NCI-H1105 treated with DMSO at 0.1 percent for 48 hours (cell line): ENCODE measurements at places on chromosomes 5 and 9.

- no peak for DNase-seq
Measured at GRCh38 chr5:22319798-22320197, 533.3 kb downstream of the CDH12 start.

GRCh38 chr5:179422908-179423481 is 77.7 kb upstream of the ADAMTS2 start:
- DNase-seq, result no peak

- DNase-seq, result no peak
Measured at GRCh38 chr5:119483155-119483554, 30.9 kb downstream of the HSD17B4 start.

- no peak for DNase-seq
Measured at GRCh38 chr5:91434348-91434747, 51.2 kb upstream of the ARRDC3 start.

GRCh38 chr5:127995556-127995955 is 88.0 kb upstream of the SLC12A2 start:
- DNase-seq, result no peak

DNA sequence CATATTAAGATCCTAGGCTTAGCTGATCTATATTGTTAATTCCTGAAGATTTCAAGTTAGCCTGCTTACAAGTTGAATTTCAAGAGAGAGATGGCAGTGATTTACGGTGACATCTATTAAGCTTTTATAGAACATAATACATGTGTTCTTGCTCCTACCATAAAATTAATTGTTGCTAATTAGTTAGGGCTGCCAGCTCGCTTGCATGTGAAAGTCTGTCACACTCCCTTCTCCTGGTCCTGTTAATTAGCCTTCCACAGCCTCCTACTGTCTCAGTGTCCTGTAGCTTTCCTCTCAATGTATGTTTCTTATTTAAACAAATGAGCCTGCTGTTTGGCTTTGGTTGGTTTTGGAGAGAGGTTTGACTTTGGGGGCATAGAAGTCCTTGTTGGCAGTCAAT is 247.2 kb downstream of the NTRK2 start:
- DNase-seq, result no peak

- no peak for DNase-seq
Measured at GRCh38 chr5:131664929-131665328, 29.9 kb upstream of the RAPGEF6 start.

DNA sequence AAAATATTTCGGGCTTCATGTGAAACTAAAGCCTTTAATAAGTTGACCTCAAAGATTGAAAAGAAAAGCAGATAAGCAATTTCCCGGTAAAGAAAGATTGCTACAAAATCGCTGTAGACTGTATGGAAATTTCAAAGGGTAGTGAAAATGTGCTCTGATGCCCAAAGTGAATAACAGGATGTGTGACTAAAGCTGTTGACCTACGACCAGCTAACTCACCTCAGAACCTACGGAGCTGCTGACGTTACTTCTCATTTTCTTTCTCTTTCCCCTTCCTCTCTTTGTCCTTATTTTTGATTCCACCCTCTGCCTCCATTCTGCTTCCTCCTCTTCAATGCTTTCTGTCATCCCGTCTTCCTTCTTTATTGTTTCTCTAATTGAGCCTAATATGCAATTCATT is 103.2 kb downstream of the PDE4D start:
- no peak for DNase-seq

DNA sequence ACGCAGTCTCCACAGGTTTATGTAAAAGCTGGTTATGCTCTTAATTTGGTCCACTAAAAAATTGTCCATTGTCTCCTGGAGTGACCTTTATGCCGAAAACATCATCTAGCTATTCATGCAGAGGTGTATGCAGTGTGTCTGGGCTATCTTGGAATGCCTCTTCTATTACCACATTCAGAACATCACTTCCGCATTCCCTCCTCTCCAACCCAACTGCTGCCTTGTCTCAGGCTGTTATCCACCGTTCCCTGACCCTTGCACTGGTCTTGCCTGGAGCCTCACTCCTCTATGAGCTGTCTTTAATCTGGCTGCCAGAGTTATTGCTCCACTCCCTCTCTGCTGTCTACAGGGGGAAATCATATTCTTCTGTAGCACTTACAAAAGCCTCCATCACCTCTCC is 214.1 kb upstream of the ANKRD55 start:
- no peak for DNase-seq

GRCh38 chr9:33415501-33416038 is 13.2 kb upstream of the AQP7 start:
- peak; percentile 39 for DNase-seq

- DNase-seq, result no peak
Measured at GRCh38 chr9:116275418-116276195, 122.0 kb downstream of the PAPPA start.

GRCh38 chr5:110251366-110251765 is 475.1 kb downstream of the TMEM232 start:
- DNase-seq, result no peak

GRCh38 chr5:19902316-19902934 is 85.6 kb downstream of the CDH18 start:
- no peak for DNase-seq
